ENCODE measurements at places on chromosomes 2 and 18. TPM values are rescaled to one million over a fixed set of nuclear protein-coding genes. Genes with fewer than 3 reads are reported as not detected.

Gene KYNU
- polyA plus RNA-seq = 0.94 TPM

Gene CAPN14
- not detected for polyA plus RNA-seq

Gene RPIA
- polyA plus RNA-seq = 24.7 TPM

Gene SCG2
- not detected for polyA plus RNA-seq

Gene TLX2
- not detected for polyA plus RNA-seq

Gene SP140L
- 5.4 TPM for polyA plus RNA-seq

Gene DUSP2
- polyA plus RNA-seq = not detected

Gene CDKL4
- polyA plus RNA-seq = not detected

Gene ZNF892
- polyA plus RNA-seq = 2.8 TPM

Gene APOB
- 0.04 TPM for polyA plus RNA-seq

Gene CMPK2
- 5.1 TPM for polyA plus RNA-seq

Gene PLCD4
- polyA plus RNA-seq = 28.9 TPM

Gene GATA6
- 1.2 TPM for polyA plus RNA-seq

Measured in muscle of arm (tissue), 14 donors.